ENCODE measurements at places on chromosomes 6 and 20.

DNA sequence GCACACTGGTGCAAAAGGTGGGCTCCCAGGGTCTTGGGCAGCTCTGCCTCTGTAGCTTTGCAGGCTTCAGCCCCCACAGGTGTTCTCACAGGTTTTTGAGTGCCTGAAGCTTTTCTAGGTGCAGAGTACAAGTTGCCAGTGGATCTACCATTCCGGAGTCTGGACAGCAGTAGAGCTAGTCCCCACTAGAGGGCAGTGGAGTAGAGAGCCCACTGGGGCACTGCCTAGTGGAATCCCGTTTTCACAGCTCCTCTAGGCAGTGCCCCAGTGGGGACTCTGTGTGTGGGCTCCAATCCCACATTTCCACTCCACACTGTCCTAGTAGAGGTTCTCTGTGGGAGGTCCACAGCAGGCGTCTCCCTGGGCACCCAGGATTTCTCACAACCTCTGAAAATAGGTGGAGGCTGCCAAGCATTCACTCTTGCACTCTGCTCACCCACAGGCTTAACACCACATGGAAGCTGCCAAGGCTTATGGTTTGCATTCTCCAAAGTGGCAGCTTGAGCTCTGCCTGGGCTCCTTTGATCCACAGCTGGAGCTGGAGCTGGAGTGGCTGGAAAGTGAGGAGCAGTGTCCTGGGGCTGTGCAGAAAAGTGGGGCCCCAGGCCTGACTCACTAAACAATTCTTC is 86.3 kb upstream of the PROKR2 start:
- DNase-seq = peak; percentile 20

DNA sequence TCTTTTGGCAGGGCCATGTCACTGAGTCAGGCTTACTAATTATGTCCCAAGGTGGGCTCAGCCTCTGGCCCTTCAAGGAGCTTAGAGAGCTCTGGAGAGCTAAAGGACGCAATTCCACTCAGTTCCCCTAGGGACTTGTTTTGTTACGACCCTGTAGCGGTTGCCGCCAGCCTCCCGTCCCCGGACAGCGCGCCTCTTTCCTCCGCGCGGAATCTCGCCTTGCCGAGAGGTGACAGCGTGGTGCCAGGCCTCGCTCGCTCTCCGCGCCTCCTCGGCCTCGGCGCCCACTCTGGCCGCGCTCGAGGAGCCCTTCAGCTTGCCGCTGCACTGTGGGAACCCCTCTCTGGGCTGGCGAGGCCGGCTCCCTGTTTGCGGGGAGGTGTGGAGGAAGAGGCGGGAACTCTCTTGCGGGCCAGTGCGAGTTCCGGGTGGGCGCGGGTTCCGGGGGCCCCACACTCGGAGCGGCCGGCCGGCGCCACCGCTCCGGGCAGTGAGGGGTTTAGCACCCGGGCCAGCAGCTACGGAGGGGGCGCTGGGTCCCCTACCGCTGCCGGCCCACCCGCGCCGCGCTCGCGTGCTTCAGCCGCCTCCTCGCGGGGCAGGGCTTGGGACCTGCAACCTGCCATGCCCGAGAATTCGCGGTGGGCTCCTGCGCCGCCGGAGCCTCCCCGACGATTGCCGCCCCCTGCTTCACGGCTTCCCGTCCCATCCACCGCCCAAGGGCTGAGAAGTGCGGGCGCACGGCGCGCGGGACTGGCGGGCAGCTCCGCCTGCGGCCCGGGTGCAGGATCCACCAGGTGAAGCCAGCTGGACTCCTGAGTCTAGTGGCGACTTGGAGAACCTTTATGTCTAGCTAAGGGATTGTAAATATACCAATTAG is 9.9 kb upstream of the ZNF311 start:
- DNase-seq = no peak

DNA sequence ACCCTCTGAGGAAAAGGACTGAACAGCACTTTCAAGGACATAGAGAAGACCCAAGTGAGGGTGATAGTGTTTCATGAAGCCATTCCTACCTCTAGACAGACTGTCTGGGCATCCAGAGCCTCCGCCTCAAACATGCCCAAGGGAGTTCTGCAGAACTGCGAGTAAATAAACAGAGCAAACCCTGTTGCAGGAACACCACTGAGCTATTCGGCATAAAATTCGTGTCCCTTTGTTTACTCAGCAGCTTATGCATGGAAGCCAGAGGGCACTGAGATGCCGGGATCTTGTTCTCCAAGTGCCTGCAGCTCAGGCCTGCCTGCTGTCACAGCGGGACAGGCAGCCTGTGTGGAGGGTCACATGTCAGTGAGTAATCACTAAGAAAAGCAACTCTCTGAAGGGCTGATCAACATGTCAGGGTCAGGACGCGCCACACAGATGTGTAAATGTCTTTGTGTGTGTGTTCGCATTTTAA is 164.9 kb upstream of the HEY2 start:
- DNase-seq = no peak

DNA sequence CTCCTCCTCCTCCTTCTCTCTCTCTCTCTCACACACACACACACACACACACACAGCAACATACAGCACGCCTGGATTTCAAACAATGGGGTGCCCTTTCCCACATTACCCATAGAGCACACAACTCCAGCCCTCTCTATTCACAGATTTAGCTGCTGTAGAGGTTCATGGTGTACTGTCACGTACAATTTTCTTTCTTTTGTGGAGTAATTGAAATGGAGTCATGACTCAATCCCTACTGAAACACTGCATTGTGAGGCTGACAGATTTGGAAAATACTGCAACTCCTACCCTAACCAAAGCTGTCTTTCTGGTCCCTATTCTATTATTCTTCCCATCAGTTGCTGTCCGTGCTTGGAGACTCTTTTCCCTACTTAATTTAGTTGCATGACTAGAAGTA is 166.9 kb downstream of the EDN1 start:
- no peak for DNase-seq

DNA sequence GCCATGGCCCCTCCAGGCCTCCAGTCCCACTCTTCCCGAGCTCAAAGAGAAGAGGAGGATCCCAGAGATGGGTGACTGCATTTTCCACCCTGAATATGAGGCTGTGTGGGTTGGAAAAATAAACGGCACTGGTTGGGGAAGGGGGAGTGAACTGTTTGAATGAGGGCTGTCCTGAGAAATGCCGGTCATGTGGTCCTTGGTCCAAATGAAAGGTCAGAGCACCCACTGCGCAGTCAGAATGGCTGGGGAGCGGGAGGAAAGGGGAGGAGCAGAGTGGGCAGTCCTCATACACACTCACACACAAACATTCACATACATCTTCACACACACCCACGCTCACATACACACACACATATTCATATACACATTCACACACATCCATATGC is 83.1 kb downstream of the MRPL14 start:
- no peak for DNase-seq

GRCh38 chr20:58440021-58440767 is 51.2 kb downstream of the VAPB start:
- DNase-seq = no peak

DNA sequence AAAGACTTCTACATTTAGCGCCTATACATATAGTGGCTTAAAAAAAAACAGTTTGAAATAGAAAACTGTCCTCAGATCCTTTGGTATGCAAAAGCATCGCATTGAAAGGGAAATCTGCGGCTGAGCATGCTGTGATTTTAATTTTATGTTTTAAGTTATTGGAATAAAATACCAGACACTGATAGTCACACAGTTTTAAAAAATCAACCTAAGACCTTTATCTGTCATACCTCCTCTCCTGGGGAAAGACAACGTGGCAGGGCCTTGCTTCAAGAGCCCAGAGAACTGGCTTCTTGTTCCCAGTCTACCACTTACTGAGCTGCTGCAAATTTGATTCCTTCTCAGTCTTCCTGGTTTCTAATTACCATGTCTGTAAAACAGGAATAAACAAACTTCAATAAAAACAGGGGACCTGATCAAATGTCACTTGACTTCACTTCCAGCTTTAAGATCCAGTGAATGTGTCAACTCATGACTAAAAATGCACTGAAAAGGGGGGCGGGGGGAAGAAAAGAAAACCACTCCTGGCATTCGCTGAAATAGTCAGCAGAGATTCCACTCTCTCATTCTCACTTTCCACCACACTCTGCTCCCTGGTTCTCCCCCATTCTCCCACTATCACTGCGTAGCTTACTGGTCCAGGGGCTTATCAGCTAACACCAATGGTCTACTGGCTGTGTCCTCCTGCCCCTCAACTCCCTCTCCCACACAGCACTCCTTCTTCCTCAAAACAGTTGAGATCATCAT is 494.7 kb upstream of the MARCKS start:
- peak; percentile 71 for DNase-seq

DNA sequence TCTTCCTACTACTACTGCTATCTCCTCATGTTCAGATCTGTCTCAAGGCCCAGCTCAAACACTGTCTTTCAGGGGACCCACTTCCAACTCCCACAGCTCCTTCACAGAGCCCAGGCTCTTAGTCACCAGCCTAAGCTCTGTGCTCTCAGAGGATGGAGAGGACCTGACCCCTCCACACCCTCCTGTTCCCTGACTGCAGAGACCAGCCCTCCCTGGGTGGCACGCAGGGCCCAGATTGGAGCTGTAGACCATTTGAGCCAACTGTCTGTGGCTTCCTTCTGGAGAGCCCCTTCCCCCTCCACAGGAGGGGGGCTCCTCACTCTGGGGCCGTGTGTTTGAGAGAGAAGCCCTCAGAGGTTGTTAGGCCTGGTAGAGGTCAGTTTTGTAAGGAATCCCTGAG is 9.8 kb downstream of the SNPH start:
- no peak for DNase-seq

GRCh38 chr20:37397076-37397953 is 51.4 kb downstream of the SRC start:
- DNase-seq = no peak

GRCh38 chr20:44644667-44645131 is 6.8 kb downstream of the ADA start:
- DNase-seq = no peak

DNA sequence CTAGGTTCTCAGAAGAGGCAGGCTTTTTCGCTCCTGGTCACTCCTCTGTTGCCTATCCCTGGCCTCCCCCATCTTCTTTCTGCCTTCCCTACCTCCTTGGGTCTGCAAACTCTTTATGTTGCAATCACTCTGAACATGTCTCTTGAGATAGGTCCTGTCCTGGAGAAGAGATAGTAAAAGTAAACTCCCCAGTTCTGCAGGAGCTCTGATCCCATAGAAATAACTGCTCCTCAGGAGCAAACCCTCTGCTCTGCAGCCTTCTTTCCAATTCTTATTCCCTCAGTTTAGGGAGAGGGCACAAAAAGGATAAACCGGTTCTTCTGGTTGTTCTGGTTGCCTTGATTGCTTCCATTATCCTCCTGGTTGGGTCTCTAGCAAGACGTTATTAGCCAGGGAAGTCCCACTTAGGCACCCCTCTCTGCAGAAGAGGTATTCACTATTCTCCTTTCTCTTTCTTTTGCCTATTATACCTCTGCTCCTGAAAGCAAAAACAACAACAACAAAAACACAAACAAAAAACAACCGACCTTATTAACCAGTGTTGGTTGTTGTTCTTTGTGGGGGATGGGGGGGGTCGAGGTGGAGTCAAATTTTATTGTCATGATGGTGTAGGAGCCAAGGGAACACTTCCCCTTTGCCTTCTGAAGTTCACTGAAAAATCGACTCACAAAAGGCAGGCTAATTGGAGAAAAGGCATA is 973 bp downstream of the TRIM38 start:
- DNase-seq = no peak

DNA sequence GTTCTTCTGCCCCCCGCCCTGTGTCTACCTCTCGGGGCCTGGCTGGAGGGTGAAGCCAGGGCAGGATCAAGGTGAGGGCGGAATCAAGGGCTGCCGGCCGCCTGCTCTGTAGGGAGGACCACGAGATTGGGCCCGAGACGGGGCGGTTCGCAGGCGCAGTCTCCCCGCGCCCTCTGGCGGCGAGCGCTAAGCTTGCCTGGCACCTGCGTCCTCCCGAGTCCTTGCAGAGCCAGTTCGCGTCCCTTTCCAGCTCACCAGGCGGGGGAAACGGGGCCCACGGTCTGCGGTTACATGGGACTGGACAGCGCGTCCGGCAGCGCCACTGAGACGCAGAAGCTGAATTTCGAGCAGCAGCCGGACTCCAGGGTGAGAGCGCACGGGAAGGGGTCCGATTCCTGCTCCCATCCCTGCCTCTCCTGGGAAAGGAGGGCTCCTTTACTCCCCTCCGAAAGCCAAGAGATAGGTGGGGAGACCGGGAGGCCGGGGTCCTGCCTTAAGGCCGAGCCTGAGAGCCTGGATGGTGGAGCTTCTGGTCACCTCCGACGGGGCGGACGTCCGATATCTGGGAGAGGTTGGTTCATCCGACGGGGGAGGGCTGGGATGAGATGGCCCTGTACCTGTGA is 3.6 kb upstream of the MATN4 start:
- no peak for DNase-seq

DNA sequence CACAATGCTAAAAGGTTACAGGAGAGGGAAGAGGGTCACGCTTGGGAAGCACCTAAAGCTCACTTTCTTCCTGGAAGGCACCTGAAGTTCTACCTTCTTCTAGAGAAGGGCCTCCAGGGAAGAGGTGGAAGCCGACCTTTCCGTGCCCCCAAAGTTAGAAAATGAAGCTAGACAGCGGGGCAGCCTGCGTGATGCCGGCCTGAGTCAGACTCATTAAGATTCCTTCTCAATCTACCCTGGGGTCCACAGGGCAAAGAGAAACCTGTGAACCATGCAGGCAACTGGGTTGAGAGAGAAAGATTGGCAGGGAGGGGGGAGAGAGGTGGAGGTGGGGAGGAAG is 54.8 kb upstream of the CCDC167 start:
- DNase-seq = no peak

GRCh38 chr6:69976591-69977090 is 110.3 kb downstream of the COL19A1 start:
- DNase-seq = no peak

GRCh38 chr6:408599-409102 is 17.1 kb downstream of the IRF4 start:
- peak; percentile 12 for DNase-seq

DNA sequence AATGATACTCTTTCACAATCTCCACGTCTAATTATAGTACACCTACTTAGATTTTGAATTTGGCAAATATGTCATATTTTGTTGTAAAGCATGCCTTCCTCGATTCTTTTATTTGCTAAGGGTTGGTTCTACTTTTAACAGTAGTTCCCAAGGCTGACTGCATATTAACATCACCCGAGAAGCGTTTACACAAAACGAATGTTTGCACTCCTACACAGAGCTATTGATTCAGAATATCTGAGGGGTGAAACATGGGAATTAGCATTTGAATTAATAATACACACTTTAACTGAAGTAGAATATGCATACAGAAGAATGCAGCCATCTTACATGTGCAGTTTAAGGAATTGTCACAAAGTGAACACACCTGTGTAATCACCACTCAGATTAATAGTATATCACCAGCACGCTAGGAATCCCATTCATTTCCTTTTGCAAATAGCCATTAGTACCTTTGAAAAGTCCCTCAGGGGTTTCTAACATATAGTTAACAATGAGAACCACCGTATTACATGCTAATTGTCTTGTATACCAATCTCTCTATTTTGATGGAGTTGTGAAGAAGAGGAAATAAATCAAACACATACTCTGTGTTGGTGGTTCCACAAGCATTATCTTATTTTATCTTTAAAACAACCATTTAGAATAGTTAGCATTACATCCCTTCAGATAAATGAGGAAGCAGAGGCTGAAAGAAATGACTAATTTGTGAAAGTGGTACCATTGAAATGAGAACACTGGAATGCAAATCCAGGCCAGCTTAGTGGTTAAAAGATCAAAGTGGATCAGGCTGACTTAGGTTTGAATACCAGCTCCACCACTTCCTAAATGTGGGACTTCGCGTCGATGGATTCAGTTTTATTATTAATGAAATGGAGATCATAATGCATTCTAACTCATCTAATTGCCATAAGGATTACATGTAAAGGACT is 317.6 kb downstream of the HDGFL1 start:
- no peak for DNase-seq

Measured in CMK (cell line).